ENCODE measurements at places on chromosomes 2 and 18.

GRCh38 chr18:43868497-43868995 is 591.3 kb upstream of the SYT4 start:
- DNase-seq, result no peak

DNA sequence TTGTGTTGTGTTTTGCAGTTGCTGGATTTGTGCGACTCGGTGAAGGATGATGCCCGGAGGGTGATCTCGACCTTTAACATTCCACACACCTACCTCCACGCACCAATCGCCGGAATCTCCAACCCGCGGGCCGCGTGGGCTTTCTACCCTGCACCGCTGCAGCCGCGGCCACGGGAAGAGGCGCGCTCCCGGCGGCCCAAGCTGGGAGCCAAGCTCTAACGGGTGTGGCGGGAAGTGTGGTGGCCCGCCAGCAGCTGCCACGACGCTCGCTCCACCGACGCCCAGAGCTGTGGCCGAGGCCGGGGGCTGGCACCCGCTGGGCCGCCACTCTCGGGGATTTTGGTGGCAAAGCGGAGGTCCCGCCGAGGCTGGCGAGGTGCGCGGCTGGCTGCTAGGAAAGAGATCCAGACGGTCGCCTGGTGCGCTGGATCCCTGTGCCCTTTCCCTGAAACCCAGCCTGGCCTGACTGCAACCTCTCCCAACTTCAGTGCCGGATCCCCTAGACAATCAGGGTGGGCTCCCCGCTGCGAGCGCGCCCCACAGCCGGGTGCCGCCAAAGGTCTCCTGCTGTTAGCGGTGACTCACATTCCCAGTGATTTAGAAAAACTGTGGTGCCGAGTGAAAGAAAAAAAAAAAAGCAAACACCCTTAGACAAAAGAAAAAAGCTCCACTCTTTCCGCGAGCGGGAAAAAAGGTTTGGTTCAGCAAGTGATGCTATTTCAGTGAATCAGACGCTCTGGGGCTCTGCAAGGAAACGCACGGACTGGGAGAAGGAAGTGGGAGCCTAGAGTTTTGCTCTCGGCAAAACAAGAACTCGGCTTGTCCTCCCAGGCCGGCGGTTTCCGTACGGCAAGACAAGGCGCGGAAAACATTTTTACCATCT is 2.9 kb upstream of the BCL2L11 start:
- DNase-seq, result no peak

- no peak for DNase-seq
Observed at GRCh38 chr18:21205695-21206094, 36.3 kb upstream of the GREB1L start.

DNA sequence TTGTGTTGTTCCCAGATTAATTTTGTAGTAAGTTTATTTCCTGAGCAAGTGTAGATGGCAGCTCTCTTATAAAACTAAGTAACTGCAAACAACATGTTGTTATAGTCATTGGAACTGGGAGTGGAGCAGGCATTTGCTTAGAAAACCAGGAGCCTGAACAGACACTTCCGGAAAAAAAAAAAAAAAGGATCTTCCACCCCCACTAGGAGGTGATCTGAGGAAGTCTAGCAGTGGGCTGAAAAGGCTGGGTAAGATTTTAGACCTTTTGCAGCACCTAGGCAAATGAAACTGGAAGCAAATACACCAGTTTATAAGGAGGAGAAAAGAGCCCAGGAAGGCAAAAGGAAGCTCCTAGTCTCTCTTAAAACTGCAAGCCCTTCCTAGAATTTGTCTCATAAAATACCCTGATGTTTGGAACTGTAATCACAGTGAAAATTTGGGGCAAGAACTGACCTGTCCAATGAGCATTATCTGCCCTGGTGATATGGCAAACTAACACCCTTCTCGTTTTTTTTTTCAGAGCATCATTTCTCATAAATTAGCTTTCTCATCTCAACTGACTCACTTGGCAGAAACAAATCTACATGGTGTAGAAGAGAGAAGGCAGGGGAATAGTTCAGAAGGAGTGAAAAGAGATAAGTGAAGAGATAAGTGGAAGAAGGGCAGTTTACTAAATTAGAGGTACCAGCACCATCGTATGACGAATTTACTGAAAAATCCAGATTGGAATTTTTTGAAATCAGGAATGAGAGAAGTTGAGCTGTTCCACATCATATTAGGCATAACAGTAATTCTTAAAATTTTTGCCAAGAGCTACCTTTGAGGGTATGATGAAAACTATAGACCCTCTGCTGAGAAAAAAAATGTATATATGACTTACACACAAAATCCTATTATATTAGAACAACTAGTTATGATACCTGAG is 4.2 kb upstream of the CCNYL1 start:
- DNase-seq, result no peak

GRCh38 chr2:58006256-58006951 is 40.2 kb upstream of the VRK2 start:
- DNase-seq, result no peak

- DNase-seq, result no peak
Observed at GRCh38 chr2:70935468-70936164, at the start of gene ATP6V1B1. Gene ATP6V1B1 (plus strand): TSS chr2:70935900. CDS start chr2:70935955, 55 bp downstream.

- no peak for DNase-seq
Observed at GRCh38 chr2:12819103-12819475, 102.4 kb downstream of the TRIB2 start.

DNA sequence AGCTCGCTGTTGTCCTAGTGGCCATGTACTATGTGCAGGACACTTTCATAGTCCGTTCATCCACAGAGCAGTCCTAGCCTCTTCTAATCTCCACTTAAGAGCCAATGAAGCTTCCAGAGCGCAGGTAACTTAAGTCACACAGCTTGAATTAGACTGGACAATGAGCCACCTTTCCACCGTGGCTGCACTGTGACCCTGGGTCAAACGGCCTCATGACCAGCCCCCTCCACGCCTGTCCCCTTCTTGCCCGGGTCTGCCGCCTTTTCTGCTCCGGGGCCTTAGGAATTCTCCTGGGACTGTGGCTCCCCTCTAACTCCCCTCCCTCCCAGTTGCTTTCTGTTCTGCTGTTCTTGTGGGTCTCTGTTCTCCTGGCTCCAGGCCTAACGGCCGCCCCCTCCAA is 8.4 kb upstream of the PRKCE start:
- DNase-seq, result no peak
